ENCODE measurements at places on chromosomes 11 and 22.

GRCh38 chr22:20427945-20428417, 9.6 kb downstream of the SCARF2 start:
- DNase-seq, result no peak

DNA sequence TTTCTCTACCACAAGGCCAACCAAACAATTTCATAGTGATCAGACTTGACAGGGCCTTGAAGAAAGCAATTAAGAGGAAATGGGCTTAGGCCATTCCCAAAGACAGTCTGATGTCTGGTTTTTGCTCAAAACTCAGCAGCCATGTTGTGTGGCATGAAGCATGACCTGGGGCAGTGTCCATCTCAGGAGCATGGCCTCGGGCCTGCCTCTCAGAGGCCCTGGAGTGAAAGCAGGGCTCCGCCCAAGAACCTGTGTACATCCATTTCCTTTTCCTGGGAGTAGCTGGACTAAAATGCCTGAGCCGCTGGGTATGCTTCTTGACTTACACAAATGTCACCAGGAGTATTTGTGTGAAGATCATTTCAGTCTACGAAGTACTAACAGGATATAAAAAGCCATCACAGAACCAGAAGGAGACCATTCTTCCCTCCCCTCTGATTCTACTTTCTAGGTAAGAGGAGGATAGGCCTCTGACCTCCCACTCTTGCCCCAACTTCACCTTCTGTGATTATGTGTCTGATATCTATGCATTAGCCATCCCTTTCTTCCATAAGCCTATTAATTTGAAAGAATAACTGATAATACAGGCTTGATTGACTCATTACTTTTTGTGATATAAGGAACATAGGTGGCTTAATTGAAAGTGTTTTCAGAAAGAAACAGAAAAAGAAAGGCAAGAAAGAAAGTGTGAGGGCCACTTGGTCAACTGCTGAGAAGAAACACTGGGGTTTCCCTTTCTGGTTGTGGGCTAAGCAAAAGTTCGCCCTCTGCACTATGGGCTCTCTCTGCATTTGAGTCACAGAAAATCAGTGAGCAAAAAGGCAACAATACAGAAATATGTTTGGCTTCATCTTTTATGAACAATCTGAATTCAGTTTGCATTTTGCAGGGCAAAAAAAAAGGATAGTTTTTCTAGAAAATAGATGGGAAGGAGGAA, 188.6 kb upstream of the MTMR2 start:
- DNase-seq, result no peak

GRCh38 chr11:131672191-131672590, 301.8 kb downstream of the NTM start:
- DNase-seq, result no peak

- DNase-seq, result no peak
These were observed 727.6 kb downstream of the METTL15 start for GRCh38 chr11:28835790-28836189.

DNA sequence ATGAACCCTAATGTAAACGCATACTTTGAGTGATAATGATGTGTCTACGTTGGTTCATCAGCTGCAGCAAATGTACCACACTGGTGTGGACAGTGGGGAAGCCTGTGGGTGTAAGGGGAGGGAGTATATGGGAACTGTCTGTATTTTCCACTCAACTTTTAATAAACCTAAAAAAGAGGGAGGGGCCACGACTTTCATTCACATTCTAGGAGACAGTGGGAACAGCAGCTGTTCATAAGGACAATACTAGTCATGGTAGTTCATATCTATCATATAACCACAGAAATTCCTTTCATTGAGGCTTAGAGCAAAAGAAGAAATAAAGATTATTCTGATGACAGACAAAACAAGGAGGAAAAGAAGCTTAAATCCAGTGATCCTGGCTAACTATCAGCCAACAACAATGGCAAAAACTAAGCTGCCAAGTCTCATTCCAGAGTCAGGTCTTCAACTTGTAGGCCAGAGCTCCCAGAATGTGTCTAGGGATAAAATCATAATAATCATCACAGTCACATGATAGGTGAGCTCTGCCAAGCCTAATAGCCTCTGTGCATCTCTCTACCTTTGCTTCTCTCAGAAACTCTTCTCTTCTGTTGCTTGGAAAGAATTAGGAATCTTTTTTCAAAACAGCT, 59.4 kb upstream of the CHRM4 start:
- DNase-seq, result no peak

- DNase-seq, result no peak
These were observed 69.1 kb upstream of the ADSL start for GRCh38 chr22:40276996-40277823.

DNA sequence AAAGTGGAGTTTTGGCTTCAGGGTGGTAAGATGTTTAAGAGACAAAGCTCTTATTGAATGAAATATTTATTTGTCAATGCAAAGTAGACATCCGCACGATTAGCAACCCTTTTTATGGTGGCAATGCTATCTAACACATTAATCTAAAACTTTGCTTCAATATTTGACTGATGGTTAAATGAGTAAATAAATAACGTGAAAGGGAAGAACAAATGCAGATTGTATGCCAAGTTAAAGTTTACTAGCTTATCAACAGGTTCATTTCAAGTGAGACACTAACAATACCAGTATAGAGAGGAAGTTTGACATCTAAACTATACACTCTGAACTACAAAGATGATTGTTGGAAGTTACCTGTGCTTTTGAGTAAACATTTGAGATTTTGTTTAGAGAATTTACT, 50.1 kb downstream of the AASDHPPT start:
- DNase-seq, result no peak

DNA sequence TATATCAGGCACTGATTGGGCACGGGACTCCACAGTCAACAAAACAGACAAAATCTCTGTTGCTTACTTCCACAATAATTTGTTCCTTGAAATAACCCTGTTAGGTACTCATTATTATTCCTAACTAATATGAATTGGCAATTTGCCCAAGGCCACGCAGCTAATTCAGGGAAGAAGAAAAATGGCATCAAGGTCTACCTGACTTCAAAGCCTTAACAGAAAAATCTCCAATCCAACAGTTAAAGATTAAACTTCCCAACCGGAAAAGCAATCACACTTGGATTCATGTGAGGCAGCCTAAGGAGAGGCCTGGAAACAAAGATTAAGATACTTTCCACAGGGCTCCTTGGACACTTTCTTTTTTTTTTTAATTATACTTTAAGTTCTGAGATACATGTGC, 68.9 kb downstream of the PRCP start:
- no peak for DNase-seq

GRCh38 chr11:19738124-19738523, 25.5 kb downstream of the NAV2 start:
- no peak for DNase-seq

- DNase-seq, result no peak
These were observed 35.4 kb upstream of the SMIM38 start for GRCh38 chr11:69120096-69120875.

DNA sequence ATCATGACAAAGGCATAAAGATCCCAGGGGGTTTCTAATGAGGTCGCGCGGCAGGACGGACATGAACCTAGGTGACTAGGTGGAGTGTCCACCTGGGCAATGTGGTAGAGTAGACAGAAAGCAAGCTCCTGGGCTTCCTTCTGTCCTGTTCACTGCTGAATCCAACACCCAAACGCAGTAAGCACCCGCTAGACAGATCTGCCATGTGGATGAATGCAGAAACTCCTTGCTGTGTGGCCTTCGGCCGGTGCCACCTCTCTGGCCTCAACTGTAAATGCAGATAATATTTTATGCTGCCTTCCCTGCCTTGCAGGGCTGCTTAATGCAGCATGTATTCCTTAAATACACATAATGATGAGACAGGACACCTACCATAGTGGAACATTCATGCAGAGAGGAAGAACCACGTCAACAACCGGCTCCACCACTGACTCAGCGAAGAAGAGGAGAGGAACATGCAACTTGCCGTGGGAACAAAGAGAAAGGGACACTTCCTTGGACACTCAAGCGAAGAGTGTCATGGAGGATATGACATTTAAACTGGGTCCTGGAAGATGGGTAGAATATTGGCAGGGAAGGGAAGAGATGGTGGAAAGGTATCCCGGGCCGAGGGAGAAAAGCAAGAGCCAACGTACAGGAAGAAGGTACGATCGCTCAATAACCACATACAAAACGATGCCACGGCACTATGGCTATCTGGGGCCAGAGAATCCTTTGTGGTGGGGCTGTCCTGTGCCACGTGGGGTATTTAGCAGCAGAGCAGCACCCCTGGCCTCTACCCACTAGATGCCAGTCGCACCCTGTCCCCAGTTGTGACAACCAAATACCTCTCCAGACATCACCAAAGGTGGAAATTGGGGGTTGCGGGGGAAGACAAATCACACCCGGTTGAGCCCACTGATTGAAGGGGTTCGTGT, 30.8 kb downstream of the MYH9 start:
- DNase-seq, result no peak

GRCh38 chr11:127063241-127063640, 62.7 kb upstream of the KIRREL3 start:
- DNase-seq, result no peak

DNA sequence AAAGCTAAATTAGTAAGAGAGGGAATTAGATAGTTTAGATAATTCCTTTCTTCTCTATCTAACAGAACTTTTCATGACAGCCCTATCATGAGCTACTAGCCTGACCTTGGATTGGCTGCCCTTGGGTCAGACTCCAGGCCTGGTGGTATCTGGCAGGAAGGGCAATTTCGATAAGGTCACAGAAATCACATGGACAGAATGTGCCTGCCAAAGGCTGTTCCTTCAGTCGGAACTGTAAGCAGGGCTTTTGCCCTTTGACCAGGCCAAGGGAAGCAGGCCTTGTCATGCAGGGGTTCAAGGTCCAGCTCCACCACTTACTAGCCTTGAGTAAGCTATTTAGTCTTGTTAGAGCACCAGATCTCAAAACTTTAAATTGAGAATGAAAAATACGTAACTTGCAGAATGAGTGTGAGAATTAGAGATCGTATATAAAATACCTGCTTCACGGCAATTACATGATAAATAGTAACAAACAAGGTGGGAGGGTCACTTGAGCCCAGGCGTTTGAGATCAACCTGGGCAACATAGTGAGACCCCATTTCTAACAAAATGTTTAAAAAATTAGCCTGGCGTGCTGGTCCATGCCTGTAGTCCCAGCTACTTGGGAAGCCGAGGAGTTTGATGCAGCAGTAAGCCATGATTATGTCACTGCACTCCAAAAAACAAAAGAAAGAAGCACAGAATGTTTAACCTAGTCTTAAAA, 60.8 kb upstream of the SC5D start:
- no peak for DNase-seq

DNA sequence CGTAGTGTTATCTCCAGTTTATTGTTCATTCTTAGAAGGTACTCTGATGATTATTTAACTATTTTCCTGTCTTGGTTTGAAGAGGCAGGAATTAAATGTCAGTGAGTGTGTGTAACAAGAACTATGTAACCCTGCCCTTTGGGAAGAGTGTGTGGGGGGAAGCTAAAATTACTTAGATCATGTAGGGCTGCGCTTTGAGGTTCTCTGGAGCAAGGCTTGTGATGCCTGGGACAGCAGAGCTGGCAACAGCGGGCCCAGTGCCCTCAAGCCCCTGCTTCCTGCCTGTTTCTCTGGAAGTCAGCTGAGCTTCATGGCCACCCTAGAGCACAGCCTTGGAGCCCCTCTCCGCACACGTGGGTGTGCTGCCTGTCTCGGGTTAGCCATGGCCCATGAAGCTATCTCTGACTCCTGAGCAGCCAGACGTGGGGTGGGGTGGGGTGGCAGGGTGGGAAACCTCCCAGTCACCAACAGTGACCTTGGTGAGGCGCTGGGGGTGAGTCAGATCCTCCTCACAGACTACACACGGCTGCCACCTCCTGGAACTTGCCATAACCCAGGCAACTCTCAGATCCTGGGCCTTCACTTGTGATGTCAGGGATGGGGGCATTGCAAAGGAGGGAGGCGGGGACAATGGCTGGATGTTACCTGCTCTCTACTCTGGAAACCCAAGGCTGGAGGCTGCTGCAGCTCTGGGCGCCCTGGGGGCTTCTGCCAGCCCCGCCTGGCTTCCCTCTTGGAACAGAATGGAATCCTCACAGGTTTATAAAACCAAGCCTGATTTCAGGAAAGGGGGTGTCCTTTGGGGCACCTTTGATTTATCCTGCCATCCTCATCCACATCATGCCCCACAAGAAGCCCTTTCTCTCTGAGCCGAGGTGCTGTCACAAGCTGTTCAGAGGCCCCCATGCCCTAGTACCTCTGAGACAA, 88.6 kb downstream of the SNX19 start:
- DNase-seq, result no peak

- no peak for DNase-seq
These were observed 54.3 kb downstream of the TSPAN18 start for GRCh38 chr11:44780940-44781631.

DNA sequence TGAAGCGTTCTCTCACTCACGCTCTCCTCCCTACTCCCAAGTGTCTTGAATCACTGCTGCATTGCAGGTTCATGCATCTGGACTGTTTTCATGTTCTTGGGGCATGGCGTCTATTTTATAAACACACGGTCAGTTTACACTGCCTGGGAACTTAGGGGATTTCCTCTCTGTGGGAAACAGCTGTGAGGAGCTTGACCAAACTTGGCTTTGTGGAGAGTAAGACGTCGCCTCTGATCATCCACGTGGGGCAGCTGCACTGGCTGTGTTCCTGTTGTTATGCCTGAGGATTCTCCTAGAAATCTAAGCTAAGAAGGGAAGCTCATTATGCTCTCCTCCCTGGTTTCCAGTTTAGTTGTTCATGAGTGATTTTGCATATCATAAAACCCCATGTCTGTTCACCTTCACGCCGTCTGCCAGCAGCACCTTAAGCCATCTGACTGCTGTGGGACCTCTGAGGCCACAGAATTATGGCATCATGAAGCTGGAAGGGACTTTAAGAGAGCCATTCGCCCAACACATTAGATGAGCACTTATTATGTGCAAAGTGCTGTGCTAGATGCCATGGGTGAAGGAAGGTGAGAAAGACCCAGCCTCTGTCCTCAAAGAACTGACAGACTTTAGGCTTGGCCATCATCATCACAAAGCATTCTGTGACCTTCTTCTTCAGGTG, 38.8 kb upstream of the POU2AF1 start:
- no peak for DNase-seq

GRCh38 chr11:41895081-41895480, 435.6 kb upstream of the LRRC4C start:
- no peak for DNase-seq

All from stimulated activated CD4-positive, alpha-beta T cell treated with anti-CD3 and anti-CD28 coated beads, Interleukin-1b, Interleukin-23, amount 100 ng/mL, for 1 hour (primary cell).